ENCODE measurements at places on chromosomes 1 and 21.

DNA sequence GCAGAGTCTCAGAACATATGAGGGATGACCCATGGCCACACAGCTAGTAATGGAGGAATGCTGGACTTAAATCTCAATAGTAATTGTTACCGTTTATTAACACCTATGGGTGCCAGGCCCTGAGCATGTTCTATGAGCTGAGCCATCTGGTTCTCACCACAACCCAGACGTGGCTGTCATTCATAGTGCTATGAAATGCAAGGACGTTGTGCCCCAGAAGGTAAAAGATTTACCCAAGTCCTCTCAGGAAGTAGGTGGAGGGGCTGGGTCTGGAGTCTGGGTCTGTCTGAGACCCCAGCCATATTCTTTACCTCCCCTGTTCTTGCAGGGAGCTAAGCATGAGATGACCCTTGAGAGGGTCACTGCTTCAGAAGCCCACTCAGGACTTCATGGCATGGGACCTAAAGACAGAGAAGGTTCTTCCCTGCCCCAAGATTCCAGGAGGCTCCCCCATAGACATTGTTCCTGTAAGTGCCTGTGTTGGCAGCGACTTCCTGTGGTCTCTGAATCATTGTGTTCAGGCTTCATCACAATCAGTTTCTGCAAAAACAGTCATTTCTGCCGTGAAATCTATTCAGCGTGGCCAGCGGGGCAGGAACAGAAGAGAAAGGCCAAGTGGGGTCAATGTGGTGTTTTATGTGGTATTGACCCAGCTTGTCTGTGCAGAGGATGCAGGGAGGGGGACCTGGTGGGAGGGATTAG lies 475.4 kb downstream of the PTPRU start:
- no peak for DNase-seq

GRCh38 chr21:28445141-28445830 lies 547.4 kb downstream of the LTN1 start:
- DNase-seq = no peak

- DNase-seq = no peak
Observed at GRCh38 chr1:212290608-212291007, 5.4 kb downstream of the PPP2R5A start.

DNA sequence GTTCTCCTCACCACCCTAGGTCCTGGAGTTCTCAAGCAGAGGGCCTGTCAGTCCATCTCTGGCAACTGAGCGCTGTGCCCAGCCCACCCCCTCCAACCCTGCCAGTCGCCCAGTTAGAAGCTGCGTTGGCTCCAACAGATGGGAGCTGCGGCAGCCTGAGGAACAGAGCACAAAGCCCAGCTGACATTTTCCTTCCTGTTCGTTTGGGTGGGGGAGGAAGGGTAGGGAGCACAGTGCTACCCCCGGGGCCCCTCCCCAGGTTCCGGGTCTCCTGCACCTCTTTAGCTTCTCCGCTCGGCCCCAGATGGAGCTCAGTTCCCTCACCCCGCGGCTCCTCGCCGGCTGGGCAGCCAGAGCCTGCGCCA lies 1.4 kb downstream of the LRRN2 start:
- DNase-seq = no peak

- DNase-seq = no peak
Observed at GRCh38 chr1:155569988-155570592, 7.5 kb upstream of the ASH1L start.

GRCh38 chr1:85144351-85144750 lies 56.5 kb downstream of the SYDE2 start:
- no peak for DNase-seq

DNA sequence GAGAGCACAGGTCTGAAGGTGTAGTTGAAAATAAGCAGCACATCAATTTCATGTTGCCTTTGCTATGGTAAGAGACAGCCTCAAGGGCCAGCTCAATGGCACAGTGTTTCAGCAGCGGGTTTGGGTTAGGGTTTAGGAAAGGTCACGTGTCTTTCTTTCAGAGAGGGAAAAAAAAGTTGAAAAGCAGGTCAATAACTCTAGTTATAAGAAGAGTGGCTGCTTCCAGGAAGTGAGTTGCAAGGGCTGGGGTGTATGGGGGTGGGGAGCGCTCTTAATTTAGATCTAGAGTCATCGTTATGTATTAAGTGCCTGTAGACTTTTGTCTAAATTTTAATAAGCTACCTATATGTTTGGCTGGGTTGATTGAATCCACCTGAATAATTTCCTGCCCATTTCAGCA lies 118.5 kb upstream of the SPAG17 start:
- no peak for DNase-seq

GRCh38 chr1:100834777-100835660 lies 59.6 kb downstream of the EXTL2 start:
- peak; percentile 5 for DNase-seq

GRCh38 chr1:2887941-2888855 lies 86.7 kb upstream of the TTC34 start:
- no peak for DNase-seq

GRCh38 chr1:5943343-5944124 lies 48.7 kb downstream of the NPHP4 start:
- no peak for DNase-seq

DNA sequence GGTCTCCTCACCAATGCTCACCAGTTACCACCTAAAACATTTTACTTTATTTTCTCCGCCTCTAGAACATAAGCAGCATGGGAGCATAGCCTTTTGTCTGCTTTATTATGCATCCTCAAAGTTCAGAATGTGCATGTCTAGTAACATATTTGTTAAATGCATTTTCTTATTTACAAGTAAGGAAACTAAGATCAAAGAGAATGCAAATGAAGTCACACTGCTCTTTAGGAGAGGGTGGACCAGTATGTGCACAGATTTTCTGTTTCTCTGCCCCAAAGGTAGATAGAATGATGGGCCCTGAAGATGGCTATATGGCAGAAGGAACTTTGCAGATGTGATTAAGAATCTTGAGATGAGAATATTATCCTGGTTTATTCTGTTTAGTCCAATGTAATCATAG lies 9.7 kb upstream of the WARS2 start:
- DNase-seq = no peak

GRCh38 chr1:58702261-58703141 lies 2.6 kb upstream of the MYSM1 start:
- no peak for DNase-seq

DNA sequence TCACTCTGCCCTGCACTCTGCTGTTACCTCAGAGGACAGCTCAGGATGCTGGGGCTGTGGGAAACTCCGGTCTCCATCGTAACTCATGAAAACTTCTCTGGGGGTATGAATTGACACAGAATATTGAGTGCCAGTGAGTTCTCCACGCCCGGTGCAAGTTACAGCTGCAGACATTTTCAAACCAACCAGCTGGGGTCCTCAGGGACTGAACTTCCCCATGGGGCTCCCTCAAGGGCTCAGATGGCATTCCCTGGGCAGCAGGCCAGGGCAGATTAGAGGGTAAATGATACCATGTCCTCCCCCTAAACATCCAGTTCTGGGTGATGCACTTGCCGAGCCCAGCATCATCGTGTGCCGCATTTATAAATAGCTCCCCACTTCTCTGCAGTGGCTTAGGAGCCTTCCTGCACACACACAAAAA lies 27.8 kb upstream of the CCSAP start:
- no peak for DNase-seq

GRCh38 chr21:46393451-46393940 lies 65.2 kb upstream of the DIP2A start:
- DNase-seq = no peak

GRCh38 chr1:206544562-206545257 lies 37.4 kb downstream of the RASSF5 start:
- DNase-seq = peak; percentile 86

- no peak for DNase-seq
Observed at GRCh38 chr1:15224974-15225373, 22.0 kb upstream of the FHAD1 start.

DNA sequence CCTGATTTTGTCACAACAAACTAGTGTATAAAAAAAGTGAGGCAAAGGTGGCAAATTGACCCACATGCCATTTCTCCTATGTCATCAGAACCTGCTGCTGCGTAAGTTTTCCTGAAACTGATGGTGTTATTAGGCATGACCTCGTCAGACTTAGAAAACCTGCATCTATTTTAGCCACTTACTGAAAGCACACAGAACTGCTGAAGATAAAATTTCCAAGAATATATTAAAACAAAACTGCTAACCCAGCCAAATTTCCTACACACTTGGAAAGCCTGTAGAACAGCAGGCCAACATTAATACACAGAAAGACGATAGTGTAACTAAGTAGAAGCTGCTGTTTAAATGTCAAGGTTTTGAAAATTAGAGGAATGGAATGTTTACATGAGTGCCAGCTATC lies 674.5 kb upstream of the CXADR start:
- DNase-seq = no peak

- DNase-seq = no peak
Observed at GRCh38 chr1:106952776-106953175, 103.7 kb upstream of the PRMT6 start.

GRCh38 chr1:89633800-89634625 lies 1.1 kb downstream of the LRRC8C start:
- no peak for DNase-seq

DNA sequence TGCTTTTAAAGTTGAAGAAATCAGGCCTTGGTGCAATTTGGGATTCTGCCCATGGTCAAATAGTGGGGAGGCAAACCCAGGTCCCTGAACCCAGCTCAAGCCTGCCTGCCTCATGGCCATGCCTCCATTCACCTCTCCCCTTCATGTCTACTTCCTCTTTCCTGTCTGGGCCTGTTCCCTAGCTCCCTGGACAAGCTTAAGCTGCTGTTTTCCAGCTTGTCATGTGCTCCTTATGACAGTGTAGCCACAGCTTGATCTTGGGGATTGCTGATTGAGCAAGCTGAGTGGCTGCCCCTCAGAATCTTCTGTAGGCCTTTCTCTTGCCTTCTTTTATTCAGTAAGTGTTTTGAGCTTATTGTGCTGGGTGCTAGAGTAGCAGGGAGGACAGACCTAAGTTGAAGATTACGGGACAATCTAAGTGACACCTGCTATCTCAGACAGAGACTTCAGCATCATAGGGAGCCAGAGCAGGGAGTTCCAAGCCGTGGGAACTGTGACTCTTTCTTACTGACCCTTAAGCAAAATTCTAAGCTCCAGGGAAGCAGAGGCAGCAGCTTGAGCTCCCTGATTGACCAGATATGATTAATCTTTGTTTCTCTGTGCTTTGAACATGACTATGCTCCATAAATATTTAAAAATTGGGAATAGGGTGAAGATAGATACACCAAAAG lies 520 bp upstream of the MR1 start:
- DNase-seq = no peak

DNA sequence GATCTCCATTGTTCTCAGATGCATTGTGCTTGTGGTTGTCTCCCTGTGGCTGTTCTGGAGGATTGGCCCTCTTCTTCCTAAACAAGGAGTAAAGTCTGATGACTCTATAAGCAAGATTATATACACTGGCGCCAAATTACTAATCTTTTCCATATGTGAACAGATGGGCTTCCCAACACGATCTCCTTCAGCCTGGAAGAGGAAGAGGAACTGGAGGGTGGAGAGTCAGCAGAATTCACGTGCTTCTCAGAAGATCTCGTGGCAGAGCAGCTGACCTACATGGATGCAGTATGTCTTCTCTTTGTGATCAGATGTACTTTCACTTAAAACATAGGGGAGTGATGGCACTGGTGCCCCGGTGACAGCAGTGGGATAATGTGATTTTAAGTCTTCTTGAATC lies 78.7 kb downstream of the RGL1 start:
- no peak for DNase-seq

GRCh38 chr1:58576325-58576726 lies 726 bp downstream of the TACSTD2 start:
- no peak for DNase-seq

- DNase-seq = no peak
Observed at GRCh38 chr1:19860418-19860817, 21.8 kb upstream of the OTUD3 start.

DNA sequence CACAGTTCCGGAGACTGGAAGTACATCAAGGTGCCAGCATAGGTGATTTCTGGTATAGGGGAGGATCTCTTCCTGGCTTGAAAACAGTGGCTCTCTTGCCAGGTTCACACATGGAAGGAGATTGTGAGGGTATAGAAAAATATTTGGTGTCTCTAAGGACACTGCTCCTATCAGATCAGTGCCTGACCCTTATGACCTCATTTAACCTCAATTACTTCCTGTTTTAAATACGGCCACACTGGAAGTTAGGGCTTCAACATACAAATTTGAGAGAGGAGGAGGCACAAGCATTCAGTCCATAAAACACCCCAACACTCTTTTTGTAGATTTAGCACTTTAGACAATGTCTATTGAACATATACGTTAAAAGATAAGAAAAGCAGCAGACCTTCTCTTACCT lies 37.0 kb downstream of the COL6A1 start:
- DNase-seq = no peak

DNA sequence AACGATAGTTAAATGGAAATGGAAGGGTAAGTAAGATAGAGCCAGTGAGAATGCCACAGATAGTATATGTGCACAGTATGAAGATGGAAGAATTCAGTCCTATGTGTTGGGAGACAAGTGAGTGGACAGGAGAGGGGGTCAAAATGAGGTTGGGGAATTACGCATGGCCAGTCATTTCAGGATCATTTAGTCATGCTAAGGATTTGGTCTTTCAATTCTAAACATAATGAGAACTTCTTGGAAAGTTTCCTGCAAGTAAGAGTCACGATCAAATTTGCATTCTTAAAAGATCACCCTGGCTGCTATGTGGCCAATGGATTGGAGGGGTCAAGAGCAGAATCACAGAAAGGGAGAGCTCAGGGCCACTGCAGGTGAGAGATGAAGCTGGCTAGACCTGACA lies 64.0 kb upstream of the KCNK2 start:
- no peak for DNase-seq

DNA sequence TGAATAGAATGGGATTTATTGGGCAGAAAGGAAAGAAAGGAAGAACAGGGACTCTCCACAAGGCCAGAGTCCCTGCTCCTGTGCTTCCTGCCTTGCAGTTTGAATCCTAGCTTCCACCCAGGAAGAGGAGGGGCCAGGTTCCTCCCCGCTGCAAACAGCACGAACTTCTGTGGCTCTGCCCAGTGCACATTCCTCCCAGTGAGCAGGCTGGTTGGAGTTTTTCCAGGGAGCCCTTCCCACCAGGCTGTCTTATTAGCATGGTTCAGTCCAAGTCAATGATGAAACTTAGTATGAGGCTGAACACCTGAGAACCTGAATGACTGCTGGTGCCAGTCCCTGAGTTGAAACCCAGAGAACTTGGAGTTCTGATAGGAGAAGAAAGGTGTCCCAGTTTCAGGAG lies 247.2 kb downstream of the DUSP10 start:
- DNase-seq = no peak

- DNase-seq = no peak
Observed at GRCh38 chr1:205896351-205896750, 46.4 kb upstream of the PM20D1 start.

DNA sequence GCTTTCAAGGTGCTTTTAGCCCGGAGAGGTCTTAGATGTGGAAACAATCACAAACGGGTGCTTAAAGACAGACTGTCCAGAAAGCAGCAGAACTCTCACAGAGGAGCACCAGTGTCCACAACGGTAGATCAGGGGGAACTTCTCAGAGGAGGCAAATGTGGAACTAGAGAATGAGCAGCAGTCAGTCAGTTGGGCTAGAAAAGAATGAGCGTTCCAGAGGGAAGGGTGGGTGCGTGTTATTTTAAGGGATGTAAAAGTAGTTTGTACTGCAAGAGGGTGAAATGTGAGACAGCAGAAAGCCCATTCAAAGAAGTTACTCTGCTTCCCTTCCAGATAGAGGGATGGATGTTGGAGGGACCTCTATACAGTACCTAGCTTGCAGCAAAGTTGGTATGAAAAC lies 30.9 kb downstream of the RGS5 start:
- no peak for DNase-seq

Data from NT2/D1 (cell line).